Stimulated activated CD4-positive, alpha-beta T cell treated with anti-CD3 and anti-CD28 coated beads, Interleukin-1b, Interleukin-23, amount 100 ng/mL, for 1 hour (primary cell): ENCODE measurements at places on chromosomes 11 and 22.

DNA sequence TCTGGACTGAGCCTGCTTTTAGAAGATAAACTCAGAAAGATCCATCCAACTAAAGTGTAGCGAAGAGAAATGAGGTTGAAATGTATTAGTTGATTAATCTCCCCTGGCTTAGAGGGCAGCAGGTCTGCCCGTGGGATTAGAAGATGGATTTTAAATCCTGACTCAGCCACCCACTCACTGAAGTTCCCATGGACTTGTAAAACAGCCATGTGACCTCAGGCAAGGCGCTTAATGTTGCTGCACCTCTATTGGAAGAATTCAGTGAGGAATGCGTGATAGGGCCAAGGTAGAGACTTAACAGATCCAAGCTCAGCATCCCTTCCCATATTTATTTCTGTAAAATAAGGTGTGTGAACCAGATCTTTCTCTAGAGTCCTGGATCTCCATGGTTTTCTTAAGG, 45.1 kb upstream of the ELF5 start:
- DNase-seq, result no peak

DNA sequence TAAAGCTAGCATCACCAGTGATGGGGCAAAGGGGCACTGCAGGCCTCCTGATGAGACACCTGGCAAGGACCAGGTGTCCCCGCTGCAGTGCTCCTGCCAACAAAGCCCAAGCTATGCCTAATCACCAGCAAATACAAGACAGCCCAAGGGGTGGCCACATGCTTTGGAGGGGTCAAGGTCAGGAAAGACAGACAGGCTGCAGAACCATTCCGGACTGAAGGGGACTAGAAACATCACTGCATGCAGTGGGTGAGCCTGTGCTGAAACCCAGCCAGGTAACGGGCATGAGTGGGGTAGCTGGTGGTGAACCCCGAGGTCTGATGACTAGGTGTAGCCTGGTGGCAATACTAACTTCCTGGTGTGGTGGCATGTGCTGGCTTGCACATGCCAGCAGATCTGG, 111.1 kb downstream of the MED15 start:
- DNase-seq, result no peak

DNA sequence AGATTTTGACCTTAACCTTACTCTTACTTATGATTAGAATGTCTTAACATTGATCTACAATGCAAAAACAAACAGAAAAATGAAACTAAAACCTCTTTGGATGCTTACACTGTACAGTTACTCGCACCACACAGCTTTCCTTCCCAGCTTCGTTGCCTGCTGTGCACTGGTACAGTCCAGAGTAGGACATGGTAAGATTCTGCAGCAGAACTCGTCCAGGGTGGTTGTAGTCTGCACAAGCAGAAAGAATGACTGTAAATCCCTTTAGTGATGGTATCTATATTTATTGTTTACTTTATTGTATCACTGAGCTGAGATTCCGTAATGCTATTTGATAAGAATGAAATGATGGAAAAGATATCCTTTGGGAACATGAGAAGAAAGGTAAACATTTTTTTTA, 21.0 kb upstream of the HSPA8 start:
- no peak for DNase-seq

GRCh38 chr11:8766043-8766987, 83.7 kb downstream of the RPL27A start:
- no peak for DNase-seq
